ENCODE measurements at places on chromosomes 3 and 15.

- no peak for DNase-seq
These were observed 5.3 kb downstream of the DPP8 start for GRCh38 chr15:65512189-65512588.

GRCh38 chr15:48481802-48482201 lies 150.6 kb downstream of the DUT start:
- DNase-seq = no peak

GRCh38 chr3:134579141-134579665 lies 71.6 kb downstream of the KY start:
- DNase-seq = no peak

- DNase-seq = no peak
These were observed 184.0 kb downstream of the IGSF11 start for GRCh38 chr3:118850687-118851086.

DNA sequence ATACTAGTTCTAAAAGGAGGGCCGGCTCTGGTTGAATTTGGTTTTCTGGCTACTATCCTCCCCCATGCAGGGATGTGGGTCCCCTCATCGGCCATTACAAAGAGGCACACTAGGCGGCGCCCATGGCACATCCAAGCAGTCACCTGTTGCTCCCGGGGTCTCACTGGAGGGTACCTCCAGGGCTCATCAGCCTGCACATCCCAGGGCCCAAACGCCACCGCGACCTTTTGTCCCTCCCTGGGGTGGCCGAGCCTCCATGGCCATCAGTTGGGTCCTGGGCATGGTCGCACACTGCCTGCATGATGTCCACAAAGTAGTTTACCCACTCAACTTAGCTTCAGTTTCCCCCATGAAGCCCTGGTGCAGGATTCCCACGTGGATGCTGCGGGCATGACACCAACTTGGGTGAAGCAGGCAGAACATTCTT lies 28.3 kb downstream of the IDH3A start:
- peak; percentile 35 for DNase-seq

DNA sequence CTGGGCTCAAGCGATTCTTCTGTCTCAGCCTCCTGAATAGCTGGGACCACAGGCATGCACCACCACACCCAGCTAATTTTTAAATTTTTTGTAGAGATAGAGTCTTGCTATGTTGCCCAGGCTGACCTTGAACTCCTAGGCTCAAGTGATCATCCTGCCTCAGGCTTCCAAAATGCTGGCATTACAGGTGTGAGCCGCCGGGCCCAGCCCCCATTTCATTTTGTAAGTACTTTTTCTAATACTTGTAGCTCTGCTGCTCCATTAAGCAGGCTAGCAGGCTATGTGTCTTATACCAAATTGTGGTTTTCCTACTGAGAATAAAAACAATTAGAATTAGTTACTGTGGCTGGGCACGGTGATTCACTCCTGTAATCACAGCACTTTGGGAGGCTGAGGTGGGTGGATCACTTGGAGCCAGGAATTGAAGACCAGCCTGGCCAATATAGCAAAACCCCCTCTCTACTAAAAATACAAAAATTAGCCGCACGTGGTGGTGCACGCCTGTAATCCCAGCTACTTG lies 22.4 kb downstream of the NIPA1 start:
- DNase-seq = no peak

GRCh38 chr3:76044601-76045600 lies 259.6 kb upstream of the ZNF717 start:
- no peak for DNase-seq

- DNase-seq = no peak
These were observed 3.9 kb downstream of the THBS1 start for GRCh38 chr15:39584662-39585388.

GRCh38 chr3:55122312-55122711 lies 194.5 kb upstream of the LRTM1 start:
- DNase-seq = no peak

- DNase-seq = peak; percentile 49
These were observed 296.3 kb downstream of the UACA start for GRCh38 chr15:70466895-70467529.

DNA sequence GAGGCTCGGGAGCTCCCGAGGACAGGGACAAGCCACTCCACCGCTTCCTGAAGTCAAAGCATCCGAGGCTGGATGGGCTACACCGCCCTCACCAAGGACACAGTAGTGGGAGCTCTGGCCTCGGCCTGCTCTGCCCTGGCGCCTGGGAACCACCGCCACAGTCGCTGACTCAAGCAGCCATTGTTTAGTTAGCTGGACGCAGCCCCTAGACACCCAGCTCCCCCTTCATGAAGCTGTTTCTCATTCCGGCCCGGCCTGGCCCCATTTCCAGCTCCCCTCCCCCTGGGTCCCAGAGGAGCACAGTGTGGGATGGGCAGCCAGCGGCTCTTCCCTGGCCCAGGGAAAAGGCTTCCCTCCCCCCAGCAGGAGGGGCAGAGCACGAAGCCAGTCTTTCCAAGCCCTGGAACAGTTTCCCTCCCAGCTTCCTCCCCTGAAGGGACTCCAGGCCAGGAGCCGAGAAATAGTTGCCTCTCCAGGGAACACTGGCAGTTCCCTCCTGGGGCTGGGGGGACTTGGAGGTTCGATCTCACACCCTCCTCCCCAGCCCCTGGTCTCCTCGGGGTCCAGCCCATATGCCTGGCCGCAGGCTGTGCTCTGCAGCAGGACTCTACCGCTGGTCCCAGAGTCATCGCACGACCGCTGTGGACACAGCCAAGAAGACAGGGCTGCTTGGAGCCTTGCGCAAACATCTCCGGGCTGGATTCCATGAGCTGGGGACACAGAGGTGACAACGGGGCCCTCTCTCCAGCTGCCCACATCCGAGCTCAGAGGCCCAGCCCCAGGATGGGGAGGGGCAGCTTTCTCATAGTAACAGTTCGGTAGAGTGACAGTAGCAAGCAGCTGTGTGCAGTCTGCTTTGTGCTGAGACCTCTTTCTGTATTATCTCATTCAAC lies 10.0 kb downstream of the PLXND1 start:
- no peak for DNase-seq

DNA sequence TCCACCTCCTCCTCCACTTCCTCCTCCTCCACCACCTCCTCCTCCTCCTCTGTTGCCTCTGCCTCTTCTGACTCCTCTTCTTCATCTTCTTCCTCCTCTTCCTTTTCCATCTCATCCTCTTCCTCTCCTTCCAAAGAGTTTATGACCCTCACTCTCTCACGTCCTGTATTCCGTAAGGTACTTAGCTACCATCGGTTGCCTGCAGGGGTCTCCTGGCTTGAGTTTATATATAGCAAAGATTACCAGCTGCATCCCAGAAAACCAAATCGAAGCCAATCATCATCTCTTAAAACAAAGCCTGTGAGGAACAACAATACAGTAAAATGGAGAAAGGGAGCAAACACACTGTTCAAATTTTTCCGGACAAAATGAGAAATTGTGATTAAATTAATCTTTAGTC lies 317.4 kb downstream of the C3orf38 start:
- no peak for DNase-seq

- DNase-seq = no peak
These were observed 23.5 kb upstream of the SLC15A2 start for GRCh38 chr3:121870717-121871116.

GRCh38 chr15:96972201-96972600 lies 641.7 kb downstream of the NR2F2 start:
- DNase-seq = no peak

GRCh38 chr15:69980341-69981059 lies 117.2 kb downstream of the TLE3 start:
- DNase-seq = no peak

DNA sequence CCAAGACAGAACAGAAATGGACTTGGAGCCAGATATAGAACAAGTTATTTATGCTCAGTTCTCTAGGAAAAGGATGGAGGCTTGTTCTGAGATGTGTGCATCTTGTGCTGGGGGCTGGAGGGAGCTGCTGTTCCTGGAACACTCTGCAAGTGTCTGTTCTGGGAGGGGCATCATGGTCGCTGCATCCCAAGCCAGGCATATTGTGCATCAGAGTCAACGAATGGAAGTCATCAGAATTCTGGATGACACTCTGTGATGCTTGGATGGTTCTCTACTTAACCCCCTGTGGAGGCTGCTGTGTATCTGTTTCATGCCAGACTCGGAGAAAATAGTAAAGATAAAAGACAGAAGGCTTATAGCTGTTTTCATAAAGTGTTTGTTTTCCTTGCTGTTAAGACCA lies 34.7 kb downstream of the RPL22L1 start:
- no peak for DNase-seq

GRCh38 chr15:57578288-57578900 lies 13.3 kb upstream of the MYZAP start:
- DNase-seq = no peak

DNA sequence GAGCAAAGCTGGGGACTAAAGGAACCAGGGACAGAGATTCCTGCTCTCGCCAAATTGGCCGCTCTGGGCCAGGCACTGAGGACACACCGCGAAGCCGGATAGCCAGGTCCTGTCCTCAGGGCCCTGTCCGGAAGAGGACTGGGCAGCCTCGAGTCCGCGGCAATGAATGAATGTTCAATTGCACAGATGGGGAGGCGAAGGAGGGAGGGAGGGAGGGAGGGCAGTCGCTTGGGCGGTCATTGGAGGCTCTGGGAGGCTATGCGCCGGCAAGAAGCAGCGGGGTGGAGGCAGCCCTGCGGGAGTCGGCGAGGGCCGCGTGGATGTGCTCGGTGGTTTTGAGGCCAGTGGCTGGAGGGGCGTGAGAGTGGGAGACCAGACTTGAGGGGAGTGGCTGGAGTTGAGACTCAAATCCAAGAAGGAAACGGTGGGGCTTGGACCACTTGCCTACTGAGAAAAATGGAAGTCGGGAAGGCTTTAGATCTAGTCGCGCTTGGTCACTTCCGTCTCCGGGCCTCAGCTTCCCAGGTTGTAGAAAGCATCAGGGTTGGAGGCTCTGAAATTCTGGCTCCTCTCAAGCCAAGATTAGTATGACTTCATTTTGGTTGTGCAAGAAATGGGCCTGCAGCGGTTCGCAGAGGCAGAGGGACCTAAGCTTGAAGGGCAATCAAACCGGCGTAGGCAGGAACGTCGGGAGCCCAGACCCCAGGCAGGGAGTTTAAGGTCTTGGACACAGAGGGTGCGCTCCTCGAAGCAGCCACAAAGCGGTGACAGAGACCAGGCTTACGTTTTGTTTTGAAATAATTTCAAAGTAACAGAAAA lies 21.1 kb upstream of the PLXND1 start:
- DNase-seq = peak; percentile 65

- DNase-seq = no peak
These were observed 18.7 kb upstream of the TJP1 start for GRCh38 chr15:29840926-29841325.

DNA sequence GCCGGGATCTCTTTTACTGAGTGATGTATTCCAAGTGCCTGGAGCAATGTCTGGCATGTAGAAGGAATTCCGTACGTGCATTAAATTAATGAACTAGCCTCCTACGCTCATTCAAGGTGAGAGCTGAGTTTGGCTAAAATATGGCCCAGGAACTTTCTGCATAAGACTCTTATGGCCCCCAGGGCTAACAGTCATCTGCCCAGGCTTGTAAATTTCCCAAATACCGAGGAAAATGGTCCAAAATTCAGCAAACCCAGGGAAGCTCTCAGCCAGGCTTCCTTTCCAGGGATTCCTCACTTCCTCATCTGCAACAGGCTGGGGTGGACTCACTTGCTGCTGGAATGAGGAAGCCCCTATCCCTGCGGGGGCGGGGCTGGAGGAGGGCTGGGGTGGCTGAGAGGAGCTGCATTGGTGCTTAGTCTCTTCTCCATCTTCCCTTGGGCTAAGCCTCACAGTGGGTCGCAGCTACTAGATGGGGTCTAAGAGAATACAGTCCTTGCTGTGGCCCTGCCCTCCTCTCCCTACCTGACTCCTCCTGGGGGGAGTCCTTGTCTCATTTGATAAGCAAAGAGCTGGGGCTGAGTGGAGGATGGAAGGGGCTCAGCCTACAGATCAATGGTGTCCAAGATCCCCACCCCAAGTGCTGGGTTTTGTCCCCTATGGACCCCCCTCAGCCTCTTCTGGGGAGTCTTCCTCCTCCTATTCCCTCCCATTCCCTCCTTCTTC lies 28.5 kb upstream of the APOD start:
- no peak for DNase-seq

GRCh38 chr3:13569641-13570390 lies 20.9 kb downstream of the FBLN2 start:
- DNase-seq = no peak

- DNase-seq = no peak
These were observed 69.5 kb upstream of the IQSEC1 start for GRCh38 chr3:13142552-13143380.

DNA sequence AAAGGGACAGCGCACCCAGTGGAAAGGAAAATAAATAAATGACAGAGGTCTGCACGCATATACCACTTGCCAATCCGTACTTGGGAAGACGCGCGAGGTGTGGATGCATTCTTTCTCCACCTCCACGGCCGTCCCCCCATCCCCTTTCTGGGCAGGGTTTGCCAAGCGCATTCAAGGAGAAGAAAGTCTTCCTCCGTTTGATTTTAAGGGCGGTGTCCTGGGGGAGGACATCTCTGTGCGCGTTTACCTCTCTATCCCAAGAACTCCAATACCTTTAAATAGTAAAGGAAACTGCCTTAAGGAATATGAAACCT lies 576 bp upstream of the MB21D2 start:
- DNase-seq = no peak

DNA sequence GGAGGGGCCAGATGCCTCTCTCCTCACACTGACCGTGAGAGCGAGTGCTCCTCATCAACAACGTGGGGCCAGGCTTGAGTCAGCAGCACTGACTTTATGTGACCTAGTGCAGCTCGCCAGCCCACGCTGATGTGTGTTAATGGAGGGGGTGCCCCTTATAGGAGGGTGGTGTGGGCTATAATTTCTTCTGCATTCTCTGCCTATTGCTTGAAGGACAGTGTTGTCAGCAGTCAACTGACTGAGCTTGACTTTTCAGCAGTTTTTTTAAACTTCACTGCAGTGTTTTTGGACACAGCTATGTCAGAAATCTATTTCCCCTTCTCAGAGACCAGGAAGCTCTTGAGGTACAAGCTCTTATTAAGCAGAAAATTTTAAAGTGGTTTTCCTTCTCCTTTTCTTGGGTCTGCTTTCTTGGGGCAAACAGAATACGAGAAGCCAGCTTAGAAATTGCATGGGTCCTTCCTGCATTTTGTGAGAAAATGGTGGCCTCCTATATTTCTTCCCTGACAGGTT lies 304.8 kb upstream of the CTDSPL start:
- DNase-seq = no peak

DNA sequence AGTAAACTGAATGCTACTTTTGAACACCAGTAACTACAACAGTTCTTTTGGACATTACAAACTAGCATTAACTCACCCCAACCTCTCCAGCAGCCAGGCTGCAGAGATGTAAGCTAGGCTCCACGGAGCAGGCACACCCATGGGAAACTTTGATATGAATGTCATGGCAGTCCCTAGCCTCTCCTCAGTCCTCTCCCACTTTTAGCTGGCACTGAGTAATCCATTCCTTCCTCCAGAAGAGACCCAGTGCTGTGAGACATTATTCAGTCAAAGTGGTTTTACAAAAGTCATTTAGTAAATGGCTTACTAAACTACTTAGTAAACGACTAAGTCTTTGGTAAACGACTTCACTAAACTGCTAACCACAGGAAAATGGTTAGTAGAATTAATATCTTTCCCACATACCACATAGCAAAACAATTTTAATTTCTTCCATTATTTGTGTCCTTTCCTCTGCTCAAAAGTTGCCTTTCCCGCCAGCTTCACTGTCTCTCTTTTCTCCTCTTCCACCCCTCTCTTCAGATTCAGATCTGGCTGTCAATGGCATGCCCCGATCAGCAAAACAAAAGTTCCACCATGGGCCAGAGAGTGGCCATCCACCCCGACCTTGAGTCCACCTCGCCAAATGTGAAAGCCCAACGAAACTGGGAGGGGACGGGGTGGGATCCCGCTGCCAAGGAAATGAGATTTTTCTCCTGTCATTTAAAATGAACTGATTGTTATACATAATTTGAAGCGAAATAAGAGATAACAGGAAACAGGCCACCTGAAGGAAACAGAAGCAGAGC lies 67.5 kb upstream of the TJP1 start:
- DNase-seq = no peak

All from activated CD8-positive, alpha-beta memory T cell treated with anti-CD3 and anti-CD28 coated beads, Interleukin-2, amount 50 U/mL, for 4 hours (primary cell).